ENCODE measurements at places on chromosomes 5 and 9.
A peak's percentile ranks its signal among the peaks of the same experiment; 100 is the strongest.

DNA sequence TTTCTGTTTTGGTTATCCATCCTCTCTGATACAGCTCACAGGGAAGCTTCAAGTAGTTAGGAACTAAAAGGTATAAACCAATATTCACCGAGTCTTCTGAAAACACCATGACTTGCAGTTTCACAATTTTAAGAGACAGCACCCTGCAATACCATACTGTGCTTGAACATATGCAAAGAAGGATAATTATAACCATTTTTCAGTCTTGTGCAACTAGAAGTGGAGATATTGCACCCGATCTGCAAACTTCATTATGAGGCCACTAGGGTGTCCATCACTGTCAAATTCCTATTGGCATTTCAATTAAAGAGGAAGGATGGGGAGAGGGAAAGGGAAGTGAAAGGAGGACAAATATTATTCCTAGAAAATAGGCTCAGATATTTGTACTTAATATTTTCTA, 32.4 kb upstream of the CEP120 start:
- DNase-seq, result no peak

GRCh38 chr5:135386096-135386495, 12.9 kb downstream of the MACROH2A1 start:
- no peak for DNase-seq

GRCh38 chr5:112848116-112848811, 12.8 kb upstream of the SRP19 start:
- DNase-seq, result no peak

- no peak for DNase-seq
Measured at GRCh38 chr5:31731016-31731415, 92.1 kb downstream of the PDZD2 start.

DNA sequence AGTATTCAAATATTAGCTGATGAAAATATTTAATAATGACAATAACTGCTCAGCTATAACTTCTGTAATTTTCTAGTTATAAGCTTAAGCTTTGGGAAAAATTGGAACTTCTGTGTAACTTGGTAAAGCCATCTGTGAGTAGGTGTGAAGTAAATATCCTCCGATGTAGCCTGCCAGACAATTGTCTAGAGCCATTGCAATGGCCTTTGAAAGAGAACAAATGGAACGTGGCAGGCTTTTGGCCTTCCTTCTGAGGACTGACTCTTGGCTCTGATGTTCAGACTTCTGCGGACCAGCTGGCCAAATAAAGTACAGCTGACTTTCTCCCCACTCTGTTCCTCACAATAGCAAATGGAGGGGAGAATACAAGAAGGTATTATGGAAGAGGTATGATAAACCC, 203.4 kb upstream of the NMUR2 start:
- no peak for DNase-seq

GRCh38 chr5:107812570-107813141, 141.9 kb upstream of the EFNA5 start:
- DNase-seq, result no peak

DNA sequence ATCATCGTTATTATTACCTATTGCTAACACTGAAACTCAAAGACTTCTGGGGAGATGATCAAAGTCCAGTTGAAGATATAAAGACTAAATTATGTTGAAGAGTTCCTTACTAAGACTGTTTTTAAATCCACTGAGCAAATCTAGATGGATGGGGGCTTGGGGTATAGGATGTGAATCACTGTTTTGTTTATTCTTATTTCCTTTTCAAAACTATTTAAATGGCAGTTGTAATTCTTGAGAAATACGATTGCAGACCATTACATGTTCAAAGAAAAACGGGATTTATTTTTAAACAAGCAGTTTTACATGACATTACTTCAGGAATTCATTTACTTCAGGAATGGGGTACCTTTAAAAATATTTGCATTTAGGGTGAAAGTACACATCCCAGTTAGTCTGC, 4.3 kb downstream of the RASGRF2 start:
- DNase-seq, result no peak

GRCh38 chr9:70054521-70054920, 10.9 kb downstream of the MAMDC2 start:
- no peak for DNase-seq

- DNase-seq, result no peak
Measured at GRCh38 chr9:69755205-69755604, 4.6 kb downstream of the PTAR1 start.

DNA sequence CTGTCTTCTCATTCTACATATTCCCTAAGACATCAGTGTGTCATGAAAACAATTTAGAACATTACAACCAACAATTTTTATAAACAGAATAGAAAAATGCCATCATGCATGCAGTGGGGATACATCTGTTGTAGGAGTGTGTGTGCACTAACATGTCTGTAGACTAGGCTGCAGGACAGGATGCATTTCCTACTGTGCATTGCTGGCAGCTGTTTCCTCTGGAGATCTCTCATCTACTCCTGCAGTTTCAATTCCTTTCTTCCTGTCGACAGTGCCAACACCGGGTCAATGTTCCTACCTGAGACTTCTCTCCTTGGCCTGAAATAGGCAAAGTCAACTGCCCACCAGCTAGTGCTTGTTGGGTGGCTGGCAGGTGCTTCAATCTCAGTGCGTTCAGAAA, 69.8 kb downstream of the ANKH start:
- no peak for DNase-seq

- DNase-seq, result no peak
Measured at GRCh38 chr9:37369671-37370070, 52.8 kb upstream of the GRHPR start.

DNA sequence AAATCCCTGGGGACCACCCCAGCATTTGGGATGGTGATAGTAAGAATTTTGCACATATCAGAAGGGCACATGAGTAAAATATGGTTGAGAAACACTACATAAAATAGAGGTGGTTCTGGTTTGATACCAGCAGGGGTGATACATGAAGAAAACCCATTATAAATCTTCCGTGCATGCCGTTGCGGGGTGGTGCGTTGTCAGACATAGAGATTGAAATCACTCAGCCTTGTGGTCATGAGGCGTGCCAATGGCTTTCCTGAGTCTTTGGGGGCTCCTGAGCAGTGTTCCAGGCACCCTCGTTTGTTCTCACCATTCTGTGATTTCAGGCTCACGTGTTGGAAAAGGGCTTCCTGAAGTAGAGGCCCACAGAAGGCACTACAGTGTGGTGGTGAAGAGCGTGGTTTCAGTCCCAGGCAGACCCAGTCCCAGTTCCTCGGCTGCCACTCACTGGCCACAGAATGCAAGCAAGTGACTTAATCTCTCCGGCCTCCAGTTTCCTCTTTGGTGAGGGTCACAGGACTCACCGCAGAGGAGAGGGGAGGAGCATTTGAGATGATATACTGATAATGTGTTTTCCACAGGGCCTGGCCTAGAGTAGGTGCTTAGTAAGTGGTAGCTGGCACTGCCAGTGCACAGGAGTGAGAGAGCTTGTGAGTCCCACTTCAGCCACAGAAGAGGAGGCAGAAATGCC, 20.5 kb upstream of the GLRX start:
- DNase-seq, result peak; percentile 51

GRCh38 chr9:17810728-17811571, 232.1 kb downstream of the SH3GL2 start:
- no peak for DNase-seq

GRCh38 chr5:135850231-135850630, 15.8 kb downstream of the SLC25A48 start:
- DNase-seq, result no peak

- DNase-seq, result no peak
Measured at GRCh38 chr5:171627936-171628632, 157.5 kb upstream of the SMIM23 start.

DNA sequence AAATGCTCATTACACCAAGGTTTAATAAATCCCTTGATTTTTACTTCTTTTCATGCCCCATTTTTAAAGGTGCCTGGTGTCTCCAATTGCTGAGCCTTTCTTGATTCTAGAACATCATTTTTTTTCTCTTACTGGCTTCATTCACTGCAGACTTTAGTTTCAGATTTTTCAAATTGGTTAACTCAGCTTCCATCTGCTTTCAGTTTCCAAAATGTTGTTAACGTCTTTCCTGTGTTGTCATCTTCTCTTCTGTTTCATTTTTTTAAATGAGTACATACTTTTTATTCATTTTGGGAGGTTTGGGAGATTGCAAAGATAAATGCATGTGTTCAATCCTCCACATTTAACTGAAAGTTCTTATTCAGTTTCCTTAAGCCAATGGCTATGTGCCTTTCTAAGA, 126.4 kb upstream of the CCNG1 start:
- no peak for DNase-seq

GRCh38 chr5:153276151-153276550, 214.3 kb upstream of the GRIA1 start:
- DNase-seq, result no peak

DNA sequence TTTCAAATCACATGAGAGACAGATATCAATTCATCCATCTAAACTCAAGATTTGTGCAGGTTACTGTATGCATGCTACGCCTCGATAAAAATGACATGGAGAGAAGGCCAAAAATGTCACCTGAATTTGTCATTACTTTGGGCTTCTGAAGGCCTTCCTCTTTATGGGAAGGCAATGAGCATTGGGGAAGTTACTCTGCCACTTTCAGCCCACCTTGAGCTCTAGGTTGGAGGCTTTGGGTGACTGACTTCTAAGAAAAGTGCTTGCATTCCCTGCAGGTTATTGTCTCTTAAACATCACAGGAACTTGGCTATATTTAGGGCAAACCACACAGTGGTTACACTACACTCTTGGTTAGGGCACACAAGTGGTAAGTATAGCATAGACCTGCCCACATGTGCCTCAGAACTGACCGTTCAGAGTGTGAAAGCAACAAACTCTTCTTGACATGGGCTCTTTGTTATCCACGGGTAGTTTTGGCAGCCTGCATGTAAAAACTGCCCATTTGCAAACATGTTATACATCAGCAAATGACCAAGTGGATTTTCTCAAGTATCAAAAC, 169.5 kb downstream of the ZNF608 start:
- DNase-seq, result no peak

- DNase-seq, result no peak
Measured at GRCh38 chr5:160450164-160450932, 28.7 kb downstream of the PTTG1 start.

- DNase-seq, result no peak
Measured at GRCh38 chr5:145958436-145958835, 22.1 kb downstream of the SH3RF2 start.

DNA sequence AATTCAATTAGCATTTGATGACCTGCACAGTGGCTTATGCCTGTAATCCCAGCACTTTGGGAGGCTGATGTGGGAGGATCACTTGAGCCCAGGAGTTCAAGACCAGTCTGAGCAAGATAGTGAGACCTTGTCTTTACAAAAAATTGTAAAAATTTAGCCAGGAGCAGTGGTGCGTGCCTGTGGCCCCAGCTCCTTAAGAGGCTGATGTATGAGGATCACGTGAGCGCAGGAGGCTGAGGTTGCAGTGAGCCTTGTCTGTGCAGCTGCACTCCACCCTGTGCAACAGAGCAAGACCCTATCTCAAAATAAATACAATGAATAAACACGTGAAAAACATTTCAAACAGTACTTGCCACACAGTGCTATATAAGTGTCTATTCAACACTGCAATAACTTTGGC, 4.2 kb downstream of the ABCA1 start:
- DNase-seq, result no peak

DNA sequence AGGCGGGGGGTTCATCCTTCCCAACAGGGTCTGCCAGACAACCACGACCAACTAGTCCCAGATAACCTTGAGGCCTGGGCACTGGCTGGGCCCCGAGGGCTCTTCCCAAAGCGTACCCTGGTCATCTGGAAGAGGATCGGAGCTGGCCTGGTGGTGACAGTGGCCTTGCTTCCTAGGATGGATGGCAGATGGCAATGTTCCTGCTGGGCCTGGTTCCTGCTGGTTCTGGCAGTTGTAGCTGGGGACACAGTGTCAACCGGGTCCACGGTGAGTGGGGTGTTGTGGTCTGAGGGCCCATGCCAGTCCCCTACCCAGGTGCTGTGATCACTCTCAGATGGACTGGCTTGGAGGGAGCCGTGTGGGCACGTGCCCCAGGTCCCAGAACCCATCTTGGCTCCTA, 2.0 kb downstream of the ADAMTSL2 start:
- DNase-seq, result no peak

GRCh38 chr9:82128011-82128696, 139.6 kb downstream of the SPATA31D1 start:
- DNase-seq, result no peak

- DNase-seq, result no peak
Measured at GRCh38 chr5:164053123-164053522, 547.7 kb downstream of the MAT2B start.

GRCh38 chr9:69104830-69105527, 69.1 kb upstream of the TJP2 start:
- DNase-seq, result no peak

DNA sequence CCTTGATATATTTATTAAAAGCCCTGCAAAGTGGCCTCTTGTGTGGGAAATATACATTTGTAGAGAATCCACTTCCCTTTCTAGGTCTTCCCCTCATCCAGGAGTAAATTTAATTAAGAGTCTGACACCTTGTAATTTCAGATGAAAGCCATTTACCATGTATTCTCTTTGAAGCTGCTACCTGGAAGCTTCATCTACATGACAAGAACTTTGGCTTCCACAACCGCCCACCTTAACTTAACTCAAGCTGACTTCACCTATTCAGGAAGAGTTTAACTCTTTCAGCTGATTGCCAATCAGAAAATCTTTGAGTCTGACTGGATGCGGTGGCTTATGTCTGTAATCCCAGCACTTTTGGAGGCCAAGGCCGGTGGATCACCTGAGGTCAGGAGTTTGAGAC, 899.9 kb downstream of the TAF11L14 start:
- DNase-seq, result no peak

DNA sequence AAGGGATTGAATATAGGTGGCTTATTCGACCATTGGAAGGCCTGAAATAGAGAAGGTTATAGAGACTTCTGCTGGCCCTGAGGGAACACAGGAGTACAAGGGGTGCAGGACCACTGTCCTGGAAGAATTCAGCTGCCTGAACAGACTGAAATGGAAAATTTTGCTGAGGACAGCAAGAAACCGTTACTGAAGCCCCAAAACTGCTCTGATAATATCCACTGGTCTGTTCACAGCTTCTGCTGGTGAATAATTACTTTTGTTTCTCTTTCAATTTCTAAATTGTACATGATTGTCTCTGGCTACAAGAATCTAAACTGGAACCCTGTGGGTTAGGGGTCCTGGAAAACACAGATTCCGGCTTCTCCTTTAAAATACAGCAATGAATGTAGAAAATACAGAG, 218.5 kb upstream of the CDH12 start:
- DNase-seq, result no peak

DNA sequence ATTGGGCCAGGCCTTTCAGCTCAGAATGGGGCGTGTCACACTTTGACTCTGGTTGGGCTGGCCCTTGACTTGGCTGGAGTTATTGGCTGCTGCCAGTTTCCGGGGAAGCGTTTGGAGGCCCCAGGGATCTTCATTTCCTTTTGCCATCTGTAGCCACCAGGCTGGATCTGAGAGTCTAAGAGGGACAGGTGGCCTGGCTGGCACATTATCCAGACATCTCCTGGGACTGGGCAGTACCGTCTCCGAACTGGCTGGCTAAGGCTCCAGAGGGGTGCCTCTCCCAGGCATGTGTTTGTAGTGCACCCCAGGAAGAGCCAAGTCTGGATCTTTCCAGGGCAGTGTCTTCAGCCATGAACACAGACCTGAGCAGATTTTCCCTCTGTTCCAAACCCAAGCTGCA, 9.7 kb upstream of the JADE2 start:
- DNase-seq, result no peak

All from CD4-positive, alpha-beta T cell (primary cell).